ENCODE measurements at places on chromosomes 11 and 22.

DNA sequence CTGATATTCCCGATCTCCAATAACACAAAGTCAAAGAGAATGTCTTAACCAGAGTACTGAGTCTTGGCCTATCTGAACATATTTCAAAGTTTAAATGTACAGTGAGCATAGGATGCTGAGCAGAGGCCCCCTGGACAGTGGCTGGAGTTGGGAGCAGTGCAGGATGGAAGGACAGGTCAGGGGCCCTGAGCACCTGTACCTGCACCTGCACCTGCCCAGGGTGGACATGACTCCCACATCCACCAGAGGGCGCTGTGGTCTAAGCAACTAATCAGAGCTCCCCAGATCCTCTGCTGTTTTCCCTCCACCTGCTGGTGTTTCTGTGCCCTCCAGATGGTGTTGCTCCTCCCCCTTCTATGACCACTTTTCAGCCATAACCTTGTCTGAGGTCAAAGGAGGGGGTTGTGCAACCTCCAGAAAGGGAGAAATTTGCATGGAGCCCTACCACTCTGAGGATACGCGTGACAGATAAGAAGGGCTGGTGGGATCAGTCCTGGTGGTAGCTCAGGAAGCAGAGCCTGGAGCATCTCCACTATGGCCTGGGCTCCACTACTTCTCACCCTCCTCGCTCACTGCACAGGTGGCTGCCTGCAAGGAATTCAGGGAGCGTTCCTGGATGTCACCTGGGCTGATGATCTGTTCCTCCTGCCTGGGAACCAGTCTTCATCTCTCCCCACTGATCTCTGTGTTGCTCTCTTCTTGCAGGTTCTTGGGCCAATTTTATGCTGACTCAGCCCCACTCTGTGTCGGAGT is 49.1 kb upstream of the VPREB1 start:
- peak; percentile 70 for DNase-seq

- DNase-seq, result no peak
Observed at GRCh38 chr22:28243539-28243938, 324.5 kb upstream of the PITPNB start.

DNA sequence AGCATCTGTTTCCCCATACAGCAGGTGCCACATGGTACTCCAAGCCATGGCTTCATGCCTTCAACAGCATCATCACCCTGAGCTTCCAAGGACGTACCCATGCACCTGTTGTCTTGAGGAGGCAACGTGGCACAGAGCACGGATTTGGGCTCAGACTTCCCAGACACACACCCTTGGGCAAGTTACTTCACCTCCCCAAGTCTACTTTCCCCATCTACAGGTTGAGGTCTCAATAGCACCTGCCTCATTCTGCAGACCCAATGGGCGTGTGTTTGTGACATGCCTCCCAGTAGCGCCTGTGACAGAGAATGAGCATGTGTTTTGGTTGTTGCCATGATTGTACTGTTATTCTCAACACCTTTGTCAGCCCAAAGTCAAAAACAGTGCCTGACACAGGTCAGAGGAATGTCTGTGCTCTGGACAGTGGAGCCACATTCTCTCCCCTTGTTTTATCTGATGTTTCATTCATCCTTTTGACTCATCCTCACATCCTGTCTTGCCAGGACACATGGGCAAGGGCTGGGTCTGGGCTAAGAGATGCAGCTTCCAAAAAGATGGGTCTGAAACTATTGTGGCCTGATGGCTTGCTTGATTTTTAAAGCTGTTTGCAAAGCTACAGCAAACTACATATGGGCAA is 53.4 kb upstream of the CCND1 start:
- no peak for DNase-seq

DNA sequence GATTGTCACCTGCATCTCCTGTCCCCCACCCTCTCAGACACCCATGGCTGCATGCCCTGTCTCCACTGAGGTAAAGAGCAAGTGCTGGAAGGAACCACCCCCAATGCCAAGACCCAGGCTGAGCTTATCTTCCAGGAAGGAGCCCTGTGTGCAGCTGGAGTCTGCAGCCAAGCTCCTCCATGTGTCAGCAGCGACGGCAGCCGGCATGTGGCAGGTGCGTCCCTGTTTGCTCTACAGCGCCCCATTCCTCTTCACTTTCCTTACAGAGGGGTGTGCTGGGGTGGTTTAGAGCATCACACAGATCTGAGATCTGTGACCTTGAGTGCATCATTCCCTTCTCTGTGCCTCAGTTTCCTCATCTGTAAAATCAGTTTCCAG is 7.7 kb upstream of the MN1 start:
- DNase-seq, result no peak

DNA sequence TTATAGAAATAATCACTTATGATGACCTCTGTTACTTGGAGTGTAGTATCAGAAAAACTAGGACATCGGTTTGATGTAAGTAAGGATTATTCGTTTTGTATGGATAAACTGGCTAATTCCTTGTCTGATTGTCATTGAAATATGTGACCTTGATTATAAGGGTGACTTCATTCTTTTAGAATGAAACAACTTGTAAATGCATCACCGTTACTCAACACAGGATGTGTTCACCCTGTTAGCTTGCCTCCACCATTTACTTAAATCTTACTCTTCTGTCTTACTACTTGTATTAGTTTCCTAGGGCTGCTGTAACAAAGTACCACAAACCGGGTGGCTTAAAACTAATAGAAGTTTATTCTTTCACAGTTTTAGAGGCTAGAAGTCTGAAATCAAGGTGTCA is 7.9 kb downstream of the SFI1 start:
- DNase-seq, result no peak

- DNase-seq, result no peak
Observed at GRCh38 chr11:126781942-126782341, 218.6 kb downstream of the KIRREL3 start.

DNA sequence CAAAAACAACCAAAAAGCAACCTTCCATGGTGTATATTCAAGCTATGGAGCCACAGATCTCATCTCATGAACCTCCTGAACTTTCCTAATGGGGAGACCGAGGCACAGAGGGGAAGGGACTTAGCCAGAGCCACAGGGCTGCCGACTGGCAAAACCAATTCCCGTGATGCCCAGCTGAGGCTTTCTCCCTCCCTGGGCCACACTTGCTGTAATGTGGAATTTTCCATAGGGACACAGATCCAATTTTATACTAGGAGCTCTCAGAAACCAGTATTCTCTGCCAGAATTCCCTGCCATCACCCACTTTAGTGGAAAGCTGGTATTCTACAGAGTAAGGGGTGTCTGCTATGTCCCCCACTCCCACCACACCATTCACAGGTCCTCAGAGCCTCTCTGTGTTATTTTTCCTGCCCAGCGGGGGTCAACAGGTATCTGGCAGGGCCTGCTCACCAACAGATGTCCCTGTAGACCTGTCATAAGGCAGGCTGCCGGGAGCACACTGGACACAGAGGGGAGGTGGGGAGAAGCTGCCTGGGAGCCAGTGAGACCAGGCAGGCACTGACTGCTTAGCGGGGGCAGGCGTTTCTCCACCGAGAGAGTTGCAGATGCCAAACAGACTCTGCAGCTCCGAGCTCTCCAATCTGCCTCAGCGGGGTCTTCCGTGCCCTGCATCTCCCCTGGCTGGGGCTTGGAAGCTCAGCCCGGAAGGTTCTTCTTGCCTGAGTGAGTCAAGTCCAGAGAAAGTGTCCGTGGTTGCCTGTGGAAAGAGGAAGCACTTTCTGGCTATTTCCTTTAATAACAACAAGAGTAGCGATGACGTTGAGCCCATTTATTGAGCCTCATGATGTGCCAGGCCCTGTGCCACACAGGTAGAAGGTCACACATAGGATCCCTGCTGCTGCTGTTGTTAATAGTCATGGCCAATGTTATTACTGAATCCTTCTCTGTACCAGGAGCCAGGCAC is 26.3 kb downstream of the RPS6KA4 start:
- DNase-seq, result no peak

GRCh38 chr11:7020183-7020917 is at the start of the genes NLRP14 and ZNF214:
NLRP14 (plus strand) TSS chr11:7020479; CDS start chr11:7038587, 18,108 bp downstream.
ZNF214 (minus strand) TSS chr11:7020346; CDS start chr11:7002835, 17,511 bp downstream.
- peak; percentile 91 for DNase-seq

DNA sequence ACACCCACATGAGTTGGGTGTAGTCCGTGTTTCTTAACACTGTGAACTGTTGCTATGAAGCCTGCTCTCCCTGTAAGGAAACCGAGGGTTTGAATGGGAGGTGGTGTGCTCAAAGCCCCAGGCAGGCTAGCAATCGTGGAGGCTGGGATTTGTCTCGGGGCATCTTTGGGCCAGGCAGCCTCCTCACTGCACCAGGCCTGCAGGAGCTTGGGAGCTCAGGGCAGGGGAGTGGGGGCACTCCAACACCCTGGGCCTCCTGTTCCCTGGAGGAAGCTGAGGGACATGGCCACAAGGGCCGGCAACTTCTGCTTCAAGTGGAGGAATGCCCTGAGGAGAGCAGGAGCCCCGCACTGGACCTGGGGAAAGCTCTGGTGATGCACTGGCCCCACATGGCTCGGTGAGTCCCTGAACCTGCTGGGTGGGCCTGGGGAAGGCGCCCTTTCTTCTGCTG is 164.7 kb upstream of the B3GAT1 start:
- no peak for DNase-seq

- no peak for DNase-seq
Observed at GRCh38 chr11:1832920-1833295, 1.9 kb upstream of the SYT8 start.

DNA sequence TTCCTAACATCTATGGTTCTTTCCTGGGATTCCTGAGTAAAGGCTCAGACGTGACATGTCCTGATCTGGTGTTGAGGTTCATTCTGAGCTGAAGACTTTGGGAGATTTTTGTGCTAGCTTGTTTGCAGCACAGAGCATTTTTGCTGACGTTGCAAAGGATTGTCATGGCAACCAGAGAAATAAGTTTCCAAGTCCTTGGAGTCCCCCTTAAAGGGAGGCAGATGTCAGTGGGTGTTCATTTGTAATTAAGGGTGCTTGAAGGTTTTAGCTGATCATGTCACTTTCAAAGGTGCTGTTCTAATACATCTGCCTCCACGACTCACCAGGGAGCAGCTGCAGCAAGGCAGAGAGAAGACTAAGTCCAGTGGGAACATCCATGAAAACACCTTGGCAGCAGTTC is 5.4 kb upstream of the SYN3 start:
- DNase-seq, result no peak

DNA sequence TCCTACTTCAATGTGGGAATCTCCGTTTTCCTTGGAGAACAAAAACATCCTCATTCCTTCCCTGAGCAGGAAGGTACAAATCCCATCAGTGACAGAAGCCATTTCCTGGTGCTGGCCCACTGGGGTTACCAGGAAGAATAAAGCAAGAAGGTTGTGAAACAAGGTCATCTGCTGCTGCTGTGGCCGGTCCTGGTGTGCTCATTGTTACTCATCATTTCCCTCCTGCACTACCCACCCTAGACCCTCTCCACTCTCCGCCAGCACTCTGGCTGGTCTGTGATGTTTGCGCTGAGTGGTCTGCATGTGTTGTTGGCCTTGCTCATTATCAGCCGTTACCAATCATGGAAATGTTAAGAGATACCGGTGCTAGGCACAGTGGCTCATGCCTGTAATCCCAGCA is 37.0 kb downstream of the OSBP2 start:
- DNase-seq, result no peak

GRCh38 chr11:7592711-7593110 is 78.9 kb downstream of the PPFIBP2 start:
- DNase-seq, result no peak

DNA sequence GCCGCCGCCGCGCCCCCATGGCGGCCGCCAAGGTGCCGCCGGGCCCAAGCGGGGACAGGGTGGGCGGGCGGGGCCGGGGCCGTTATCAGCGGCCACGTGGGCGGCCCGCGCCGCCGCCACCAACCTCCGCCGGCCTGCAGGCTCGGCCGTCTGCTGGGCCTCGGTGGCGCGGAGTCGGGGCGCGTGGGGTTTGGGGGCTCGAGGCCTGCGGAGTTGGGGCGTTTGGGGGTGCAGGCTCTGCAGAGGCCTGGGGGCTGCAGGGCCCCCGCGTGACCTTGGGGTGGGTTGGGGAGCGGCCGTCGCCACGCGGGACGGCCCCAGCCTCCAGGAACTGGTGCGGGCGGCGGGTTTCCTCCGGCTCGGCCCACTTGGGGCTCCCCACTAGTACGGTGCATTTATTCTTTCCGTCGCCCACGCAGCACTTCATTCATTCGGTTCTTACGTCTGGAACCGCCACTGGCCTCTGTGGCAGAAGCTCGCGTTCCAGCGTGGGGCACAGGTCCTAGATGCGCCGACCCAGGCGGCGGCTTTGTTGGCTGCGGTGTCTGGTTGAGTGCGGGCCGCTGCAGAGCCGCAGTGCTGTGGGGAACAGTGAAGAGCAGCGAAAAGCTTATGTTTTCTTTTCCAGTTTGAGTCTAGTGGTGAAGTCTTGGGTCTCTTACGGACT is 740 bp upstream of the TRMT2A start:
- DNase-seq, result no peak

GRCh38 chr11:77302752-77303151 is 1.3 kb upstream of the GDPD4 start:
- no peak for DNase-seq

GRCh38 chr11:61095021-61095420 is 7.3 kb upstream of the CD5 start:
- no peak for DNase-seq

All from NCI-H460 (cell line).